Stomach (tissue), 19 donors: ENCODE measurements at places on chromosomes 7 and 10. TPM values are rescaled to one million over a fixed set of nuclear protein-coding genes. Genes with fewer than 3 reads are reported as not detected.
A peak's percentile ranks its signal among the peaks of the same experiment; 100 is the strongest.

DNA sequence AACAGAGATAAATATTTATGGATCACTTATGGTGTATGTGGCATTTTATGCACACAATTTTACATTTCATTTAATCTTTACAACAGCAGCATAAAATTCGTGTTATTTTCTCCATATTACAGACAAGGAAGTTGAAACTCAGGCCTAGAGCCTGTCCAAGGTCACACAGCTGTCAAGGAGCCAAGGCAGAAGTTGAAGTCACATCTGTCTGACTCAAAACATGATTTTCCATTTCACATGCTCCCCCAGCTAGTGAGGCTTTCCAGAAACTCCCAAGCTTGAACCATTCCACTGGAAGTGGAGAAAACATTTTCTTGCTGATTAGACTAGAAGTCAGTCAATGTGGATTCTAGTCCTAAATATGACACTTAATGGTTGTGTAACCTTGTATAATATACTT, 110.5 kb downstream of the HECTD2 start:
- no peak for DNase-seq

DNA sequence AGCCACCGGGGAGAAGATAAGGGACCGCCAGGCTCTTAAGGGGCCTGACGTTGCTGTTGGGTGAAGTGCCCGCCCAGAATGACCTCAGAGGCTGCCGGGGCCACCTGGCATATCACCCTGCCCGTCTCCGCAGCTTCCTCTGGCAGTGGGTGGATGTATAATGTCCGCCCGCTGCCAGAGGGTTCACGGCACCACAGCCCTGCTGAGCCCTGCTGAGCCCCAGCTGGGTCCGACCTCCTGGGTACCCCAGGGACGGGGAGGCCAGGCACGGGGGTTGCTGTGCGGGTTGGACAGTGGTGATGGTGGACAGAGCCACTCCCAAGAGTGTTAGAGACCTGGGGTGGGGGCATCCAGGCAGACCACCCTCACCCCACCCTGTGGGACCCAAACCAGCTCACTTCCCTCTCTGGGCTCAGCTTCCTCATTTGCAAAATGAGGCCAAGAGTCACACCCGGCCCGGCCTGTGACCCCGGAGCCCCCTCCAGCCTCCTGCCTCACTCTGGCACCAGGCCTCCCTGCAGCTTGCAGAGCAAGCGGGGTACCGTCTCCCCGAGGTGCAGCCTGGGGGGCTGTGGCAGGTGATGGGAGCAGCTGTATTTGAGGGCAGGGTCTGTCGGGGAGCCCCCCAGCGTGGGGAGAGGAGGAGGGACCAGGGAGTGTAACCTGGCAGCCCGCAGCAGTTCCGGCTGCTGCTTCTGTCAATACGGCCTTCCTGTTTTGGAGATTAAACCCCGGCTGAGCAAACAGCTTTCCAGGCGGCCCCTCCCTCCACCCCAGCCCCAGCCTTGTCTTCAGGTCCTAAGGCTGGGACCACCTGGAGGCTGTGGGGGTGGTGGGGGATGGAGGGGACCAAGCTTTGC, 8.4 kb upstream of the LFNG start:
- DNase-seq: peak; percentile 89

DNA sequence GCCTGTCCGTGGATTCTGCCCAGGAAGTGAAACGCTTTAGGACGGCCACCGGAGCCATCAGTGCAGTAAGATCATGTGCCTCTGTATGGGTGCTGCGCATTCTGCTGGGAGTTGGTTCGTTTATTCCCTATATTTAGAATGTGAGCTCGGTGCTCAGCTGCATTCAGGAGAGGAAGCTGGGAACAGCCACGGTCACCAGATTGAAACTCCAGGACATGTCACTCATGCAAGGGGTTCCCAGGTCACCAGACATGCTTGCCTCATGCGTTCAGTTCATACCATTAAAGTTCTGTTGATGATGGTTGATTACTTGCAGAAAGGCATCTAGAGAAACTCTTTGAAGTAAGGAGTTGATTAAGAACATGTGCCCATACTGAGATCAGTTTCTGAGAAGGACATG, 78.1 kb downstream of the TRRAP start:
- no peak for DNase-seq

DNA sequence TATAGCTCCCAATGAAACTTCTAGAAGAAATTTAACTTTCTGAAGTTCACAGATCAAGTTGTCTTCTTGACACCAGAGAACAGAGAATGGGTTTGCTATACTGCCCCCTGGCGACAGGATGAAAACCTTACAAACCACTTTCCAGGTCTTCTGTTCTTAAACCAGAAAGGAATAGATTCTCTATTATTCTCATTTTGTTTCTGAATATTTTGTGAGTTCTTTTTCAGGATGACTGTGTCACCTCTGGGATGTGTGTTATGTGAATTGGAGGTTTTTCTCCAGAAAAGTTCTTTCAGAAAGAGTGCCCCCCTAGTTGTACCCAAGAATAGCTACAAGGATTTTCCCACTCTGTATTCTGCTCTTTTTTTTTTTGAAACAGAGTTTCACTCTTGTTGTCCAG, 6.3 kb downstream of the IFT22 start:
- DNase-seq: peak; percentile 33

GRCh38 chr7:157612664-157613561, 276.1 kb downstream of the DNAJB6 start:
- peak; percentile 83 for DNase-seq

DNA sequence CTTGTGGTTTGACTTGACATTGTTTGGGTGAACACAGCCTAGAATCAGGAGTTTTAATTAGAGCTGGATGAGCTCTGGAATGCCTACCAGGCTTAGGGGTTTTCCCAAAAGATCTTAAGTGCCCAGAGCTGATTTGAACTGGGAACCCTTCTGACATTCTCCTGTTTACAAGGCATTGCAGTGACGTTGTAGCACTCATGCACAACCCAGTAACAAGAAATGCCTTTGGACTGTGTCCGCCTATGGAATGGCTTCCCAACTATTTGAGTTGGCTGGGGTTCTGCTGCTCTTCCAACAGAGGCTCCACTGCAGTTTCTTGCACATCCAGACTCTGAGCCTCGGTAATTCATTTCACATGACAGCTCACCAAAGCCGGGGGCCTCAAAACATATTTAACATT, 76.7 kb upstream of the MKX start:
- no peak for DNase-seq

GRCh38 chr10:71247414-71247705, 35.0 kb downstream of the UNC5B start:
- DNase-seq: no peak

DNA sequence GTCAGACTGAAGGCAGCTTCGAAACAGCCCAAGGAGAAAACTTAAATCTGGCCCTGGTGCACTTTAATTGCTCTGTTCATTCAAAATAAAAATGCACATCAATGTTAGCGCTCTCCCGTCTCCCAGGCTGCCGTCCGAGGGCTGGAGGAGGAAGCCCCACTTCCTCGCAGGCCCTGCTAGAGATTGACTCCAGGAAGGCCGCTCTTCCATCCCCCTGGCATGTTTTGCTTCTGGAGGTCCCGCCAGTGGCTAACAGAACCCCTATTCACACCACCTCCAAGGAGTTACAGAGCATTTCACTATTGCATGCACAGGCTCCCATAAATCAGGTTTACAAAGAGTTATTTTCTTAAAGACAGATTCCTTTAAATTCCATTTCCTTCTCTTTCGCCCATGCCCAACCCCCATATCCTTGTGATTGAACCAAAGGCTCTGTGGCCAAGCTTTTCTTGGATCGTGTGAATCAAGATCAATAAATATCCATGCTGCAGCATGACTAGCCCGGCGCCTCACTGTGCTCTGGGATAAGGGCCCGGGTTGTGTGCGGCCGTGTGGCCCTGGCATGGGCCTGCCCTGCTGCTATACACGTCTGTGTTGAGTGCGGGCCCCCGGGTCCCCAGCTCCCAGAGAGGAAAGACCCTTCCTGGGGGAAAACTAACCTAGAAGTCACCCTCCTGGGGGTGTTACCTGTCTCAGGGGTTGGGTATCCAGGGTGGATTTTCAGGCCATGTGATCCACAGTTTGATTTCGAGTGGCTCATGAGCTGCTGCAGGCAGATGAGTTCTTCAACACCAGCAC, 118.7 kb upstream of the GDF10 start:
- no peak for DNase-seq

DNA sequence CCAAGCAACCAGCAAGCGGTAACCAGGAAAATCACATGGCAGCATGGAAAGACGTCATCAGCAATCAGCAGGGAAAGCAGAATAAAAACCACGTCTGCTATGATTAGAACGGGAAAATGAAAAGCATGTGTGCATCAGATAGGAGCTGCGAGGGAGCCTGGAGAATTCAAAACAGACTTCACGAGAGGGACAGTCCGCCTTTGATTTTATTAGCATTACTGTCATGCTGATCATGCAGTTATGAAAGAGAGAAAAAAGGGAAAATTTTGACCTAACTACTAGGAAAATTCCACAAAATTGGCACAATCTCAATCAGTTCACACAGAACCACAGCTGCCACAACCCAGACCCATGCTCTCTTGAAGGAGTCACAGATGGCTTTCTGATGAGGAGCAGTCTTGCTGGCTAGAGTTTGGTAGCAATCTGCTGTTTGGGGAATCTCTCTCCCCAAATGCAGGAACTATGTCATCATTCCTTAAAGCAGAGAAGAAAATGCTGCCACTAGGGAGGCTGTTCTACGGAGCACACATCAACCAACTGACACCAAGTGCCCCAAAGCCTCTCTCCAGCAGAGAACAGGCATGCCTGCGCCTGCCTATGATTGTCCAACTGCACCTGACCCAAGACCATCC, 295.9 kb downstream of the TNS3 start:
- DNase-seq: no peak

DNA sequence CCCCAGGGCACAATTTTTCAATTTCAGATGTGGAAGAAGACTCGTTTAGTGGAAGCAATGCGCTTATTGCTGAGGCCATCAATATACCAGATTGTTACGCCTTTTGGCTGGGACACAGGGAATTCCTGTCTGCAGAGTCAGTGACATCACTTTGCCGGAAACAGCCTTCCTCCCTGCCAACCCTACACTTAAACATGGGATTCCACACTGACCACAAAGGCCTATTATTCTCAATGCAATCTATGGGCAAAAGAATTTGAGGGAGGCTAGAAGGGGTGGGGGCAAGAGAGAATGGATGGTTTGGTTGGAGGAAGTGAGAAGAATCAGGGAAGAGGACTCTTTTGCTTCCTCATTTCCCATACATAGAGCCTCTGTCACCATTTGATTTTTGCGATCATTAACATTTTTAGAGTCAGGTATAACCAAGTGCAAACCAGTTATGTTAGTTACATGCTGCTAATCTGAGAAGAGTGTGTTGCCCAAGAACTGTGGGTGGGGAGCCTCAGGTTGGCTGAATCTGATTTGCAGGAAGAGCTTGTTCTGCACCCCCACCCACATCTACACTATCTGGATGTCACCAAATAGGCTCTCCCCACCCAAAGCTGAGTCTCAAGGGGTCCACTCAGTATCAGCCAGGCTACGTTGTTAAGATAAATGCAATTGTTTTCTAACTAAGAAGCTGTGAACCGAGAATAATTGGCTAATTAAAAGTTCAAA, 58.2 kb downstream of the ENTPD1 start:
- DNase-seq: no peak

DNA sequence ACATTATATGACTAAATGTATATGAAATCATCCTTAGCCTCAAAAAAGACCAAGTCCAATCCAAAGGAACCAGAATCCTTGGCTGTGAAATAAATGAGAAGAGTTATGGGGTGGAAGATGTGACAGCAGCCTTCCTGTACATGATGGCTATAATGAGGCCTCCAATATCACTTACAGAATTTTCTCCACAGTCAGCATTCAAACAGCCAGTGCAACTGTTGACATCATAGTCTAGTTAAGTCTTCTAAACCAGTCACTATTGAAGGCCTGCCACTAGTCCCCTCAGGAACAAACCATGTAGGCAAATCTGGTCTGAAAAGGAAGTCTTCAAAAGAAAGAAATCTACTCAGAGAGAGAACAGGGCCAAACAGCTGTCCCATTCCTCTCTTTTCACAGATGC, 219.5 kb upstream of the CCDC6 start:
- no peak for DNase-seq

- DNase-seq: no peak
Measured at GRCh38 chr10:113108194-113108835, 158.3 kb downstream of the TCF7L2 start.

GRCh38 chr10:104337521-104337984, 712 bp downstream of the ITPRIP start:
- DNase-seq: no peak

- no peak for DNase-seq
Measured at GRCh38 chr7:121385800-121386179, 10.3 kb downstream of the FAM3C start.

DNA sequence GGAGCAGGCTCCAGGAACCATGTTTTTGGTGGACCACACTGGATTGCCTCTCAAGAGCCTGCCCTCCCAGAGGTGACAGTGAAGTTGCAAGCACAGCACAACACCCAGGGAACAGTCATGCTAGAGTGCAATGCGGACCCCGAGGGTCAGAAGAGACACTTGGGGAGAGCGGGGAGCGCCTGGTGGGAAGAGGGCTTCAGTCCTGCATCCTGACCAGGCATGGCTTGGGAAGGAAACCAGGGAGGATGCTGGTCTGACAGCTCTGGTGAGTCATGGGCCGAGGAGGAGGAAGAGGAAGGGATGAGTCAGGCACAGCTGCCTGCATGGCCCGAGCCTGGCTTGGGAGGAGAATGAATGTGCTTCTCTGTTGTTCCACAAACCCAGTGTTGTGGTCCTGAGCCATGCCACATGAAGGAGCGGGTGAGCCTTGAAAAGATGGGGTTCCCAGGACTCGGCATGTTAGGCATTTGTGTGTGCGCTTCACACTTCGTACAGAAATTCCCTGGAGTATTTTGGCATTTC, 29.5 kb upstream of the ANKRD2 start:
- DNase-seq: peak; percentile 60

GRCh38 chr7:102916426-102916825, 3.6 kb downstream of the LRRC17 start:
- DNase-seq: no peak

DNA sequence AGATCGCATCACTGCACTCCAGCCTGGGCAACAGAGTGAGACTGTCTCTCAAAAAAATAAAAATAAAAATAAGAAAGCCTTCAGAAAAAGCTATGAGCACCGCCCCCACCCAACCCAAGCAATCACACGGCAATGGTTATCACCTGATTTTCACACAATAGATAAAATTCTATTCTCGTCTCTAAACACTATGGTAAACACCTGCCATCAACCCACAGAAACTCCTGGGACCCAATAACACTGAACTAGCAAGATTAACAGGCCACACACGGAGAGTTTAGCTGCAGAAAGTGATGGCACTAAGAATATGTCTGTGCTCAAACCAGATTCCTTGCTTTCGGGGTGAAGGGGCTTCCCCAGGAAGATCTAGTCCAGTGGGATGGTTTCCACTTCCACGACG, 173.8 kb downstream of the DIP2C start:
- DNase-seq: no peak

Gene PAPOLB
- not detected for total RNA-seq

Gene LIPJ
- total RNA-seq: not detected

Gene IGFBP1
- not detected for total RNA-seq

Gene MKX
- not detected for total RNA-seq
